Activated CD4-positive, alpha-beta T cell treated with anti-CD3 and anti-CD28 coated beads, Interleukin-2, amount 50 U/mL, for 4 hours (primary cell): ENCODE measurements at places on chromosomes 3 and 15.

GRCh38 chr3:98095882-98096281 is 8.9 kb downstream of the OR5AC2 start:
- DNase-seq, result no peak

GRCh38 chr3:153577059-153577736 is 415.2 kb downstream of the RAP2B start:
- DNase-seq, result no peak

GRCh38 chr3:157026091-157026490 is 133.9 kb downstream of the CCNL1 start:
- no peak for DNase-seq

- no peak for DNase-seq
Measured at GRCh38 chr3:31275038-31275572, 257.6 kb upstream of the STT3B start.

DNA sequence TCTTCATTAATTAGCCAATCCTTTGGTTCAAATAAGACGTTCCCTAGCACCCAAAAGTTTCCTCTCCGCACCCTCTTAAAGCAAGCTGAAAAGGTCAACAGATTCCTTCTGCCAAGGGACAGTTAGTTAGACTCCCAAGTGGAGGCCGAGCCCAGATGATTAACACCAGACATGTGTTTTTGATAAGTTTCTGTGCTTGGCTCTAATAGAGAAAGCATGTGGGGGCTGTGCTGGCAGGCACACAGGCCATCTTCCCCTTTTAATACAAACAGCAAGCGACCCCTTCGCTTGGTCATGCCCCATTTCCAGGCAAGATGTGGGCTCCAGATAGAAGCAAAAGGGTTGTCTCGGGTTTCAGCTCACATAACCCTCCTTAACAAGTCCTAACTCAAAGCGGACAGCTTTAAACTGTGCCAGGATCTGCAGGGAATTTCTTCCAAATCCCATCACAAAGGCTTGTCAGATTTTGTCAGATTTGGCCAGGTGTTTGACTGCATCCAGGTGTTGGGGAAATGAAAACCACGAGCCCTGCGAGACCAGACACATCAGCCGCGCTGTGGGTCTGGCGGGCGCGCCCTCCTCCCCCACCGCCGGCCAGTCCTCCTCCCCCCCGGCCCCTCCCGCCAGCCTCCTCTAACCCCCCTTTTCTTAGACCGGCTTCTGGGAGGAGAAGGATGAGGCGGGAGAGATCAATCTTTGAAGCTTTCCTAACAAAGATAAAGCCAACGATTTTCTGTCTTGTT is 3.3 kb downstream of the HES1 start:
- no peak for DNase-seq

DNA sequence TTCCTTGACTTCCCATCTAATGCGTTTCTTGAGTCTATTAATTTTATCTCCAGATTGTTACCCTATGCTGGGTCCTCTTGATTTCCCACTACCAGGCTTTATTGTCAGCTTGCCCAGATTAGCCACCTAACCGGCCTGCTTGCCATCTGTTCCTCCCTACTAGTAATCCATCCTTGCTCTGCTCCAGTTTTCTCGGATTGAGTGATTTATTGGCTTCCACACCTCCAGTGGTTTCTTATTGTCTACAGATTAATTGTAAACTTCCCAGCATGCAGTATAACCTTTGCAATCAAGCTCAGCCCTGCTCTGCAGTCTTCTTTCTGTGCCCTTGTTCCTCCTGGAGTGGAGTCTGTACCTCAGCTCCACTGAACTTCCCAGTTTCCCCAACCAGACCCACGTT is 63.4 kb downstream of the ARHGEF26 start:
- no peak for DNase-seq

- no peak for DNase-seq
Measured at GRCh38 chr15:73628976-73629797, 4.0 kb downstream of the NPTN start.

- DNase-seq, result no peak
Measured at GRCh38 chr15:62173215-62173614, 8.1 kb upstream of the C2CD4B start.
